ENCODE measurements at places on chromosomes 1 and 21. TPM values are rescaled to one million over a fixed set of nuclear protein-coding genes. Genes with fewer than 3 reads are reported as not detected.

Gene TMPRSS15
- total RNA-seq: not detected

Gene CCDC181
- 0.95 TPM for total RNA-seq

- no peak for DNase-seq
Measured at GRCh38 chr1:230957580-230957989, 21.1 kb downstream of the TTC13 start.

Gene SELP
- 14.2 TPM for total RNA-seq

Gene RHCE
- total RNA-seq: not detected

GRCh38 chr1:109863667-109864046 is 47.0 kb upstream of the CSF1 start:
- DNase-seq: no peak

DNA sequence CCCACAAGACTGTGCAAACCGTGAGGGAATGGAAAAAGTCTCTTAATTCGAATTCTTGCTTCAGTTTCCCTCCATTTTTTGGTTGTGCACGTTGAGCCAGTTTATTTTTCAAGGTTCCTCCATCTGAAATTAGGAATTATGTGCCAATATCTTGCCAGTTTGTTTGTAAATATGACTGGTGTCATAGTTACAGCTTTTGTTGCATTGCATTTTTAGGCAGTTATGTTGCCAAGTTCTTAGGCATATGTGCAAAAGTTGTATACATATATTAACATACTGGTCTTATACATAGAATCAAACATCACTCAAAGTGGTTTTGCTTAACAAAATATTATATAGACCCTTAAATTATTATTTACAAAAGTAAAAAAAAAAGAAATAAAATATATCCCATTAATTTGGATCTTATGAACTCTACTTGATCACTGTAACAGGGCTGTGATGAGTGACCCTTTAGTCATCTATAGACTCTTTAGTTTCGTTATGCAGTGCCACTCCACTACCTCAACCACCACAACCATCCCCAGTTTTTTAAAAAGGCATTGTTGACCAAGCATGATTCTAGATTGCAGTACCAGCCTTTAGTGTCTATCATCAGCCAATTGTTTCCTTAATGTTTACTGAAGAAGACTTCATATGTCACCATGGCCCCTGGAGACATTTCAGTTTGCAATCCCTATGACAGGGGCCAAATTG is 20.9 kb upstream of the DYNLT5 start:
- DNase-seq: no peak

GRCh38 chr1:85830837-85831236 is 122.6 kb upstream of the ZNHIT6 start:
- no peak for DNase-seq

GRCh38 chr1:53700776-53701175 is 38.2 kb downstream of the GLIS1 start:
- DNase-seq: no peak
